ENCODE measurements at places on chromosomes 16 and 17.

GRCh38 chr17:41965694-41966462 is 717 bp upstream of the CNP start:
- peak; percentile 47 for DNase-seq

GRCh38 chr16:8996891-8997290 is 33.2 kb upstream of the USP7 start:
- no peak for DNase-seq

DNA sequence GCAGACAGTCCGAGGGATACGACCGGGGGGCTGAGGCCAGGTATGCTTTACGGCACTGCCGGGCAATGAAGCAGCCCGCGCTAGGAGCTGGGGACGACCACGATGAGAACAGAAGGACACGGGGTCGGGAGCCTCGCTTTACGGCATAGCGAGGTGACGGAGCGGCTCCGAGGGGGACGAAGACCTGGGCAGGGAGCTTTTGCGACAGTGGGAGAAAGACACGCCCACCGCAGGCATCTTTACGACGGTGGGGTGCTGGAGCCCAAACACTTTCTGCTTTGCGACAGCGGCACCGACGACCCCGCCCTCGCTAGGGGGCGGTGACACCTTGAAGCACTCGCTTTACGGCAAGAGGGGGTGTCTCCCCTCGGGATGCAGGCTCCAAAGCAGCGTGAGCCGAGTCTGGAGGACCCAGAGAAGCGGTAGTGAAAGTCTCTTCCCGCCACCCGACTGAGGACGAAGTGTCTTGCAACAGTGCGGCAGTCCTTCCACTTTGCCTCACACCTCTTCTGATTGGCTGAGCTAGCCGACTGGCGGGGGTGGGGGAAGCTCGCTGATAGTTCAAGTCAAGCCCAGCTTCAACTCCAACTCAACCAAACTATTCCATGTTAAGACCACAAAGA is 350 bp upstream of the NEURL4 start:
- DNase-seq, result peak; percentile 100

DNA sequence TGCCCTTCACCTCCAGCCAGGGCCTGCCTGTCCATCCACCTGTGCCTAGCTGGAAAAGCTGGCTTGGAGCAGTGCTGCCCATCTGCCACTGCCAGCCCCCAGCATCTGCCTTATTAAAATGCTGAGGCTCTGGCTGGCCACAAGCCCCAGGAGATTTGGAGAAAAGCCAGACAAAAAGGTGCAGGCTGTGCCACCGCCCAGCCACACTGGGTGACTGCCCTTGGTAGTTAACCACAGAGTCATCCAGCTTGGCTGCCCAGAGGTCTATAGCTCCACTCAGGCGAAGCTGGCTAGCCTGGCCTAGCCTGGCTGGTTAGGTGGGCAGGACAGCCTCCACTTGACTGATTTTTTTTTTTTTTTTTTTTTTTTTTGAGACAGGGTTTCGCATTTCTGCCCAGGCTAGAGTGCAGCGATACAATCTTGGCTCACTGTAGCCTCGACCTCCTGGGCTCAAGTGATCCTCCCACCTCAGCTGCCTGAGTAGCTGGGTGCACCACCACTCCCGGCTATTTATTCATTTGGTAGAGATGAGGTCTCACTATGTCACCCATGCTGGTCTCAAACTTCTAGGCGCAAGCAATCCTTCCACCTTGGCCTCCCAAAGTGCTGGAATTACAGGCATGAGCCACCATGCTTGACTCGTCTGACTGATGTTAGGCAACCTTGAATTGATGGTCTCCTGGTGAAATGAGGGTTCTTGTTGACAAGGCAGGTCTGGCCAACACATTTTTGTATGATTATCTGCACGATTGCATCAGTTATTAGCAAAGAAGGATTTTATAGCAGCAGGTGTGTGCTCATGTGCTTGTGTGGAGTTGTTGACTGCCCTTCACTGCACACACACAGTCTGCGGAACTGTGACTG is 103.8 kb downstream of the RAB11FIP4 start:
- no peak for DNase-seq

DNA sequence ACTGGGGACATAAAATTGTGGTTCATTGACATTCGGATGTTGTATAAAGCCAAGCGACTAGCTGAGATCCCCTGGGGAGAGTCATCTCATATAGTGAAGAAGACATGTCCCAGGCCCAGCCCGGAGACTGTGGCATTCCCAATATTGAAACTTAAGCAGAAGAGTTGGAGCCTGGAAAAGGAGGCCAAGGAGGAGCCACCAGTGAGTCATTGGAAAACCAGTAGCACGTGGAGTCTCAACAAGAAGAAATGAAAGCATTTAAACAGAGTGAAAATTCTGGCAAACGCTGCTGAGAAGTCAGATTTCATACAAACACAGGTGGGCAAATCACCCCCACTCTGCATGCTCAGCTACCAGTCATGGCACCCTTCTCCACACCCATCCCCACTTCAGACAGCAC is 9.4 kb upstream of the ELAC2 start:
- no peak for DNase-seq

DNA sequence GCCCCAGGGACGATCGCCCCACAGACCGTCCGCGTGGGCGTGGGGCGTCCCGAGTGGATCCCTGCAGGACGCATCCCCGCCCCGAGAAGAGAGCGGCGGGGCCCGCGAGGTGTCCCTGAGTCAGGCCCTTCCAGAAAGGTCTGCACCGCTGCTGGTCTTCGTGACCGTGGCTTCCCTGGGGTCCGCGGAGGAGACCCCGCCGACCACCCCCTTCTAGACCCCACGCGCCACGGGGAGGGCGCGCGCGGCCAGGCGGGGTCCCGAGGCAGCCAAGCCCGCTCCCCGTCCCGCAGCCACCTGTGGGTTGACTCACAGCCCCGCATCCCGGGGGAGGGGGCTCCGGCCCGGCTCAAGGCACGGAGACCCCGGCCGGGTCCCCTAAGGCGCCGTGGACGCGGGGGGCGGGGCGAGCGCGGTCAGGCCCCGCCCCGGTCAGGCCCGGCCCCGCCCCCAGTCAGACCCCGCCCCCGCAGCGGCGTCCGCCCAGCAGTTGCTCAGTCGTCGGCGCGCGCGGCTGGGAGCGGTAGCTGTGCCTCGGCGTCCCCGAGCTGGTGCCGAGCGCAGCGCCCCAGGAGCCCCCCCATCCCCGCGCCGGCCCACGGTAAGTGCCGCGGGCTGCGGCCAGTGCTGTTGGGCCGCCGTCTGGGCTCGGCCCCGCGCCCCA is at the start of gene BAIAP3:
Gene BAIAP3, plus strand, starts transcription at position 497 of the 664 bp plus-strand sequence. CDS start 4,905 bp downstream, outside the sequence.
- no peak for DNase-seq

GRCh38 chr17:82687871-82688270 is 10.6 kb downstream of the RAB40B start:
- DNase-seq, result no peak

GRCh38 chr17:68057531-68057952 is 22.0 kb downstream of the KPNA2 start:
- DNase-seq, result peak; percentile 71

GRCh38 chr17:80951121-80952090 is 40.2 kb upstream of the CHMP6 start:
- no peak for DNase-seq

- no peak for DNase-seq
Observed at GRCh38 chr16:82481455-82481854, 145.3 kb upstream of the CDH13 start.

GRCh38 chr16:73545755-73546154 is 497.8 kb upstream of the ZFHX3 start:
- DNase-seq, result no peak

- DNase-seq, result peak; percentile 54
Observed at GRCh38 chr17:63774141-63774968, at the start of gene DDX42. TSS of gene DDX42 (plus strand) at chr17:63774170. CDS start at chr17:63787050, 12,880 bp downstream.

DNA sequence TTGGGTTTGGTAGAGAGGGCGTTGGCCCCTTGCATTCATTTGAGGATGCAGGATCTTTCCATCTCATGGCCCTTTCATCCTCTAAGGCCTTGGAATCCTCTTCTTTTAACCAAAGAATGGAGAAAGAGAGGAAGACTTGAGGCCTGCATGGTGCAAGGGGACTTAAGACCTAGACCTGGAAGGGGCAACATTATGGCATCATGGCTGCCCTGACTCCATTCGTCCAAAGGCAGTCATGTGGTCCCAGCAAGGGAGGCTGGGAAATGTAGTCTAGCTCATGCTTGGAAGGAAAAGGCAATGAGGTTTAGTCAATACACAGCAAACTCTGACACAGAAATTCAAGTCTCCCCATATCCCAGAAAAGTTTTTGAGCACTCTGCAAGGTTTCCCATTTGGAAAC is 30.7 kb upstream of the CDRT4 start:
- DNase-seq, result no peak

DNA sequence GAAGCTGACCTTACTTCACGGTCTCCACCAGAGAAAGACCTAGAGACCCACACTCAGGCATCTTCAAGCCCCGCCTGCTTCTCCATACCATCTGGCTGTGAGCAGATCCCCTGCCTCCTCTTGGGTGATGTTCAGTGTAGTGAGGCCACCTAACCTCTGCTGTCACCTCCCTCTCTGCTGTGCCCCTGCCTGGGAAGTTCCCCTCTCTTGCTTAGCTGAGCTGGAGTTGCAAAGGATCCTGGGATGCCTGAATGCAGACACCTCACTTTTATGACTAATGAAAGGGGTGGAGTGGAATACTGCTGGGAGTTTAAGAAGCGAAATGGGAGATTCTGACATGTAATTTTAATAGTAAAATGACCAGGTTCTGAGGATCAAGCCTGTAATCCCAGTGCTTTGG is 5.8 kb downstream of the IRX3 start:
- DNase-seq, result no peak

GRCh38 chr17:1713878-1714426 is 3.8 kb upstream of the TLCD2 start:
- DNase-seq, result peak; percentile 34

DNA sequence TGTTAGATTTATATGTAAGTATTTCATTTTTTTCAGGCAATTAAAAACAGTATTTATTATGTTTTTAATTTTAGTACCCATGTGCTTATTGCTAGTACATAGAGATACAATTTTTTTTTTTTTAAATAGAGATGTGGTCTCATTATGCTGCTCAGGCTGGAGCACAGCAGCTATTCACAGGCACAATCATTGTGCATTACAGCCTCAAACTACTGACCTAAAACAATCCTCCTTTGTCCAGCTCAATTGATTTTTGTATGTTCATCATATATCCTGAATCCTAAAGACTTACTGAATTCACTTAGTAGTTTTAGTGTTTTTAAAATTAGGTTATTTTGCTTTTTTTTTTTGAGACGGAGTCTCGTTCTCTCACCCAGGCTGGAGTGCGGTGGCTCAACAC is 26.3 kb downstream of the SPECC1 start:
- DNase-seq, result no peak

- DNase-seq, result peak; percentile 37
Observed at GRCh38 chr16:72099377-72099818, 5.8 kb downstream of the DHX38 start.

- DNase-seq, result peak; percentile 96
Observed at GRCh38 chr16:72989579-72990551, 58.1 kb downstream of the ZFHX3 start.

- no peak for DNase-seq
Observed at GRCh38 chr17:27800522-27800921, at the start of gene NOS2. TSS of gene NOS2 (minus strand) at chr17:27800529. CDS start at chr17:27798809, 1,720 bp downstream.

DNA sequence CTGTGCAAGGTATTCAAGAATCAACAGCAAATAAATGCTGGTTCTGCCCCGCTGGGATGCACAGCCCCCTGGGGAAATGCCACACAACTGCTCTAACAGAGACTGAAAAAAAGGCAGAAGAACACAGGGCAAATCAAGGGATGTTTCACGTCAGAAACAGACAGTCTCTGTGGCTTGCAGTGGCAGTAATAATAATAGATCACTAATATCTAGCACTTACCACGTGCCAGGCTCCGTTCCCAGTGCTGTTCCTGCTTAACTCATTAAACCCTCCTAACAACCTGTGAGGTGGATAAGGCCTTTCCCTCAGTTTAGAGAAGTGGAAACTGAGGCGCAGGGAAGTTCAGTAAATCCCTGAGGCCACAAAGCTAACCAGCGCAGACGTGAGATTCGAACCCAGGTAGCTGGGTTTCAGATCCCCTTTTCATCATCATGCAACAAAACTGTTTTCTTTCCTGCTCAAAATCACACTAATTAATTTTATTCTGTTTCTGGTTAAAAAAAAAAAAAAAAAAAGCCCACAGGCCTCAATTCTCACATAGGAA is 36.7 kb downstream of the ARHGAP17 start:
- no peak for DNase-seq

DNA sequence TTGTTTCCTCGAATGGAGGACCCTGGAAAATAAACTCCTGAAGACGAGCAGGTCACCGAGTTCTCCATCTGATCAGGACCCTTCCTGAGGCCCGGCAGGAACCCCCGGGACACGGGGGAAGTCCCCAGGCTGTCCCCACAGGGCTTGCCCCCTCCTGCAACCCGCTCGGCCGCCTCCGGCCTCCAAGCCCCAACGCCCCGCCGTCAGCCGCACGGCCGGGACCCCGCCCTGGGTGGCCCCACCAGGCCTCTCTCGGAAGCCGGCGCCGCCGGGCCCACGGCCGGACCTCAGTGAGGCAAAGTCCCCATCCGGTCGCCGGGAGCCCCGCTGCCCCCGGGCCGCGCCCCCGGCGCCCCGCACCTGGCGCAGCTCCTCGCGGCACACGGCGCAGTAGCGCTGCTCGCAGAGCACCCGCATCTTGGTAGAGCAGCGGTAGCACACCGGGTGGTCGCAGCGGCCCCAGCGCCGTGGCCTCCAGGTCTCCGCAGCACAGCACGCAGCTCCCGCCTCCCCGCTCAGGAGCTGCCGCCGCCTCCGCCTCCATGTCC is 383 bp downstream of the ZNF598 start:
- no peak for DNase-seq

DNA sequence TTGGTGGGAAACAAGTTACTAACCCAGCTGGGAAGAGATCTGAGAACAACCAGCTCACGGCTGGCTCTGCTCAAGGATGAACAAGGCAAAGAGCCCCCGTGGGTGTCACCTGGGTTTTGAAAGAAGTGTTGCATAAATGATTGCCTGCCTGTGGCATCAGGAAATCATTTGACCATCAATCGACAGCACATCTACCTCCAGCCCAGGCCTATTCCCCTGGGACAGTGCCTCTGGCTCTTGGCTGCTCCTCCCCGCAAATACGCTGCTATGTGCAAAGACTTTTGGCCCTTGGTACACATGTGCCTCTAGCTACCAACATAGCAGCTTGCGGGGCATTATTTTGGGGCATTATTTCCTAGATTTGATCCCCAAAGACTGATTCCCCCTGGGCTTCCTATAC is 39.4 kb upstream of the SMPD3 start:
- DNase-seq, result no peak

DNA sequence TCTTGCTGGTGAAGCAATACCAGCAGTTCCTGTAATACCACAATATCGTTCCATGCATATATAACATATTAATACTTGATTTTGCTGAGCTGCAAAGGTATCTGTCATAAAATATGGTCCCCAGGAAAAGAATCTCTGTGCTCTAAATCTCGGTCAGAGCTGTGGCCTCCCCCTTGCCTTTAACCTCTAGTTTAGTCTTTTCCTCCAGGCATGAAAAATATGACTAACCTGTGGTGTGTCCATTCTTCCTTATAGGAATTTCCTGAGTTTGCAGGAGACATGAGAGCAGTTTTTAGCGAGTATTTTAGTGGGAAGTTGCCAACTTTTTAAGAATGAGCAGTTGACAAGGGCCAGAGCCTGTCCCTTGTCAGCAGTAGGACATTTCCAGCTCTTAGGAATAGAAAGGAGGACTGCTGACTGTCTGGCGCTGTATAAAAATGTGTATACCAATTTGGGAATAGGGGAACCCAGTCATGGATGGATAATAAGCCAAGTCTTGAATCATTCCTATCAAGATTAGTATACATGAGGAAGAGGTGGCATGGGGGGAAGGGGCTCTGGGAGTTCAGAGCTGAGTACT is 8.7 kb downstream of the ATXN1L start:
- no peak for DNase-seq
